ENCODE measurements at places on chromosomes 6 and 20.

- no peak for DNase-seq
Measured at GRCh38 chr6:18432180-18432579, 45.0 kb downstream of the RNF144B start.

DNA sequence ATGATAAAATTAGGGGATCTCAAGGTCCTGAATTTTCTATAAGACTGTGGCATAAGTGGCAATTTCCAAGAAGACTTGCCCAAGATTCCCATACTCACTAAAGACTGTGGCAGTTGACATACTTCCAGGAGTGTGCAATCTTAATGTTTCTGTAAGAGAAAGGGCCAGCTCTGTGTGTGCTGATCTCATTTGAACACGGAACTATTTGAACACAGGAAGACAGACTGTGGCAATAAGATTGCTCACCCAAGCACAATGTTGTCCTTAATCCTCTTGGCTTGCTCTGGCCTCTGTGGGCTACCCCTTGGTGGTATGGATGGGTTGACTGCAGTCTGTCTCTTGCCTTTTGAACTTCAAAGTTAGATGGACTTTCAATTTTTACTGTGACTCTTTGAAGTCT is 151.4 kb downstream of the PHF3 start:
- no peak for DNase-seq

DNA sequence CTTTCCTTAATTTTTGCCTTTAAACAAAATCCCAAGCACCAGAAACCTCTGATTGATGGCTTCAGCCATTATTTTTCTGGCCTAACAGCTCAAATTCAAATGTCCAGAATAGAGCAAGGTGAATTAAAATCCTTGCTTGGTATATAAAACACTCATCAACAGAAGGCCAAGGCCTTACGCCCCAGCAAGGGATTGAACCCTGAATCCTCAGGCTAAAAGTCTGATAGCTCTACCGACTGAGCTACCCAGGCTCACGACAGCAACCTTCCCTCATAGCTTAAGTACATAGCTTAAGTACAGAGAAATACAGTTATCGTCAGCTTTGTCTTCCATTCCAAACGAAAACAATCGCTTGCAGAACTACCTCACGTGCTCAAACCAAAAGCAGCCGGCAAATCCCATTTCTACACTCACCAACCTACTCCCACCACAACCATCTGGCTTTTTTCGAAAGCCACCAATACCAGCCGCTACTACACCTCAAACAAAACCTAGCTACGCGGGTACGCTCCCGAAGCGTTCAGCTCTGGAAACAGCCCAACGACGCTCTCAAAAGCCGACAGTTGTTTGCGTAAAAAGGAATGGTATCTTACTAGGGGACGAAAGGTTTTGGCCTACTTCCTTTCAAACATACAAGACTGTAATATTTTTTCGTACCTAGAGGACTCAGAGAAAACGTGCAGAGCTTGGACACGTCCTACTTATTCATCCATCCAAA is 167.5 kb downstream of the GPX5 start:
- DNase-seq: no peak

DNA sequence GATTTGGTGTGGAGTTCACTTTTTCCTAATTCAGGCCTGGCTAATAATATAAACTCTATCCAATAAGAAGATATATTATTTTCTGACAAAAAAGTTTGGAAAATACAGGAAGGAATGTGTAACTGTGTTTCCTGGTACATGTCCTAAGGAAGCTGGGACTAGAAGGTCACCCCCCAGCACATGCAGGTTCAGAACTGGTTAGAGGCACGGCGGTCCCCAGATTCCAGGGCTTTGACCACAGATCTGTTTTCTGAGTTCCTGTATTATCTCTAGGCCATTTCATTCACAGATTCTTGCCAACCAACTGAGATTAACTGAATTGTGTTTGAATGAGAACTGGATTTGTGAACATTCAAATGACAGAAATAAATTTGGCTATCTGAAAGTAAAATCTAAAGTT is 94.5 kb downstream of the TULP4 start:
- no peak for DNase-seq

- DNase-seq: peak; percentile 53
Measured at GRCh38 chr20:49276161-49276960, 1.5 kb downstream of the ZNFX1 start.

DNA sequence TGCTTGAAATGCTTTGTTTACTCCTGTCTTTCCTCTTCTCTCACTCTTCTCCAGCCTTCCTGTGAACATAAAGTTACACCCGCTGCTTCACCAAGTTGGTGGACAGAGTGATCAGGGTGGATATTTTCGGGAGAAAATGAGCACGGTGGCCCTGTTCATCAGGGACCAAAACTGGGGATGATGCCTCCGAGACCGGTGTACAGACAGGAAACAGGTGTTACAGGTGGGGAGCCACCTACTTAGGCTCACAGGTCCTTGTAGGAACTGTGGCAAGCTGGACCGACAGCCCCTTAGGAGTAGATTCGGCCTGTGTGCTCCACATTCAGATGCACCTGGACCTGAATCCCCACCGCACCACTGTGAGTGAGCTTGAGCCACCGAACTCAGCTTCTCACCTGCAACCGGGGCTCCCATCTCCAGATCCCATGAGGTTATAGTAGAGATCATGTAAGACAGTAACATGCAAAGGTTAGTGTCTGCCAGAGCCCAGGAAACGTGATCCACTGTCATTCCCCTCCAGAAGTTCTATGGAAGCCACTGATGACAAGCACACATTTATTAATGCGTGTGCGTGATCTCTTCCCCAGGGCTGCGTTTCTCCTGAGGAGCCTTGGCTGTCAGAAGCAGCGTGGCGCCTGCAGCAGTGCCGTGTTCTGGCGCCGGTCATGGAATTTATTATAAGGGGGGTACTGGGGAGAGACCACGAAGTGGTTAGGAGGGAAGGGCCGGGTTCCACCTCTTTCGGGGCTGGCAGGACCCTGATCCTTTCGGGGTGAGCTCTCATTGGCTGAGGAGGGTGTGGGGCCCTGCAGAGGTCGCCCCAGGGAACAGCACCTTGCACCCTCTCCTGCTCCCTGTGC is 94.2 kb downstream of the ERMARD start:
- DNase-seq: no peak

- DNase-seq: no peak
Measured at GRCh38 chr6:119137194-119138072, 59.0 kb upstream of the FAM184A start.

DNA sequence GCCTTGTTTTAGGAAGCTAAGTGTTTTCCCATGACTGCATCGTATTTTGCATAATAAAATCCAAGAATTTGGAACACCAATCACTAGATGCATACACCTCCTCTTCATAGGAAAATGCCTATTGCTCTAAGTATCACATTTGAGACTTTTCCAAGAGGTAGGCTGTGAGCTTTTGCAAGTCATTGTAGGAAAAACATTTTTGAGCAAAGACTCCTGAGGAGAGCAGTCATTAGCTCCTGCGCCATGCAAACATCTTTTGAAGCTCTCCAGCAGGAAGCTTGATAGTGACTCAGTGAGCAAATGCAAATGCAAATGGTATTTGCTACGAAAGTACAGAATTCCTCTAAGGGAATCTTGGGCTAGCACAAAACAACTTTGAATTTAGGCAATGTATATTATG is 750.4 kb downstream of the QKI start:
- DNase-seq: no peak

DNA sequence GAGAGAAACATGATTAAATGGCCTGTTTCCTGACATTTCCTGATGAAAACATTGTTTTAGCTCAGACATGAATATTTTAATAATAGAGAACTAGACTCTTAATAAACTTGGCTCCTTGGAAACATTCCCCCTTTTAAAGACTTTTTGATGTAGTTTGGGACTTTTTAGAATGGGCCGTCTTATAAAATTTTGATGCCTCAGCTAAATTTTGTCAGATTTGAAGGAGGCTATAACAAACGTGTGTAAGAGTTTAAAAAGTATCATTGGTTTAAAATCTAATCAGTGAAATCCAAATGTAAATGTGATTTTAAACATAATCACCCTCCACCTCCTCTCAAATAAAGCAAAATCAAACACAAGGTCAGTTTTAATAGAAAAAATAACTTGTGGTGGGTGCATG is 200.9 kb downstream of the CLIC5 start:
- no peak for DNase-seq

DNA sequence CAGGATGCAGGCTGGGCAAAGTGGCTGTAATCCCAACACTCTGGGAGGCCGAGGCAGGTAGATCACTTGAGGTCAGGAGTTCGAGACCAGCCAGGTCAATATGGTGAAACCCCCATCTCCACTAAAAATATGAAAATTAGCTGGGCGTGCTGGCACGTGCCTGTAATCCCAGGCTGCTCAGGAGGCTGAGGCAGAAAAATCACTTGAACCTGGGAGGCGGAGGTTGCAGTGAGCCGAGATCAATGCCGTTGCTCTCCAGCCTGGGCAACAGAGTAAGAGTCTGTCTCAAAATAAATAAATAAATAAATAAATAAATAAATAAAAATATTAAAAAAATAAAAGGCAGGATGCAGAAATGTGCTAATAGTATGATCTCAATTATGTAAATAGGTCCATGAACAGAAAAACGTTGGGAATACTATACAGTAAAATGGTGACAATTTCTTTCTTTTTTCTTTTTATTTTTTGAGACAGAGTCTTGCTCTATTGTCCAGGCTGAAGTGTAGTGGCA is 8.4 kb upstream of the CBFA2T2 start:
- no peak for DNase-seq

DNA sequence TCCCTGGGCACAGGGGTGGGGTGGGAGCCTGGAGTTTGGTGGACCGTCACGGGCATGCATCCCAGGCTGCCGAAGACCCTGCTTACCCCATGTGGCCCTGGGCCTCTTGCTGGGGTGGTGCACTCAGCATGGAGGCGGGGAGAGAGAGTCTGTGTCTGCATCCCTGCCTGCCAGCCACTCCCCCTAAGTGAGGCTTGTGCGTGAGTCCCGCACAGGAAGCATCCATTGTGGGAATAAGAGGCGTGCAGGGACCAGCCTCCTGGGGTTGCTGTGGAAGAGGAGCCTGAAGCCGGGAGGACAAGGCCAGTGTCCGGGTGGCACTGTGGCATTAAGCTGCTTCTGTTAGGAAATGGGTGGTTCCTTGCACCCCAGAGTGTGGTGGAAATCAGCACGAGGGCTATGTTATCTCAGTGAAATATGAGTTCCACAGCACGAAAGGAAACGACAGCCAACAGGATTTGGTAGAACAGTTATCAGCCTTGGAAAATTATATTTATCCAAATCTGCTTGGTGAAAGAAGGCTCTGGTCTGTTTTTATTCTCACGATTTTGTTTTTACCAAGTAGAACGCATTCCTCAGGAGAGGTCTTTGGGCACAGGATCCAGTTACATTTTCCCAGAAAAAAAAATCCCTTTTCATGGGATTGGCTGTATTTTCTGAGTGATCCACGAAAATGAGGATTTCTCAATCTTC is 35.7 kb downstream of the CDH4 start:
- DNase-seq: no peak

DNA sequence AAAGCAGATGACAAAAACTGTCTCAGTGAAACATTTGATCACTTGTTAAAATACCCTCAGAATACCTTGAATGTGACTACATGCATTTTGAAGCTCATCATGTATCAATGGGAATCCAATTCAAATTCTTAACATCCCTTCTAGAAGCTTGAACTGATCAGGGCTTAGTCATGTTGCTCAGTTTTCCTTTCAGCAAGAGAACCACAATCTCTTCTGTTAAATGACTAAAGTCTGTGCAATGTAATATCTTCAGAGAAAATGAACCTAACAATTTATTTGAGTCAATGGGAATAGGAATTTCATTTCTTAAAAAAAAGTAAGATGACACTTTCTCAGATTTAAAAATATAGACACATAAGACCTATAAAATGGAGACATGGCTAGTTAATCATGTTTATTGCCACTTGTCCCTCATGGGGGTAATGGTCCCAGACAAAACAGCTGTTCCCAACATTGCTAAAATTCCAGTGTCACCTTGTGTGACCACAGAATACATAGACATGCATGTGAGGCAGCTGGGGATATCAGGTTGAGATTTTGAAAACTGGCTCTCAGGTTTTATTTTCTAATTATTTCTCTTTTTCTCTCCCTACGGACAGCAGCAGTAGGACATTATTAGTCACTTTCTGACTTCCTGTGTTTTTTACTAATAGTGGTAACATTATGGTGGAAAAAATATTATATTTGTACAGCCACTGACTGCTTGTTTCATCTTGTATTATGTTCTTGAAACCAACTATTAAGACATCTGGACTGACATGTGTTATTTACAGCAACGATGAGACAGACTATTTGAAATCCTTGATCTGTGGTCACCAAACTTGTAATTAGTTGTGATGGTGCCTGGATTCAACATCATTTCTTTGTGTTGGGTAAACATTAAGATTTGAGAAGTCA is 192.5 kb downstream of the COL9A1 start:
- DNase-seq: no peak

DNA sequence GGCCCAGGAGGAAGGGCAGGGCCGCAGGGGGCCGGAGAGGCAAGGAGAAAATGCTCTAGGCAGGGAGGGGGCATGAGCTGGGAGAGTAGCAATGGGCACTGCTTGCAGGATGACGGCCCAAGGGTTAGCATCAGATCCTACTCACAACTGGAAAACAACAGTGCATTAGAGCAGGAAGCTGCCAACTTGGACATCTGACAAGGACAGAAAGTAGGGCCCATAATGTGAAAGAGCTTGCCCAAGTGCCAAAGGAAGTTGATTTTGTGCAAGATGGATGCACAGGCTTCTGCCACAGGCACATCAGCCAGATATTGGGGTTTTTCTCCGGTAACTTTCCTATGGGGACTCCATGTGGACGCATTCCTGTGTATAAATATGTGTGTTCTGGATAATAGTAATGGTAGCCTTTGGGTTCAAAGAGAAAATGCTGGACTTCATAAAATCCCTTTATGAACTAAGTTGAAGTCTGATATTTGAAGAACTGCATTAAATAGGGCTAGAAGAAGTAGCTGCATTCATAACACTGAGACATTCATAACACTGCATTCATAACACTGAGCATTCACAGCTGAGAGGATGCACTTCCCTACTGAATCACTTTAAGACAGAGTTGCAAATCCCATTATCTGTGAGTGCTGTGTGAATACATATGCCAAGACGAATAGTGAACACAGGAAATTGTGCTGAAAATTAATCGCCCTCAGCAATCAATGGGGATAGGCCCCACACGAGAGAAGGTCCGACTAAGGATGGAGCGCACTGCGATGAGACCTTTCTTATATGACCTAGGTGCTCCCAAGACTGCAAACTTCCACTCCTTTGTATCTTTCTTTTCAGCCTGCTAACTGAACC is 235.6 kb upstream of the PRDM1 start:
- DNase-seq: no peak

All from stimulated activated CD4-positive, alpha-beta T cell treated with anti-CD3 and anti-CD28 coated beads, TNF-alpha, amount 100 ng/mL, for 48 hours (primary cell).